Left renal cortex interstitium (tissue), 4 donors: ENCODE measurements at places on chromosomes 2 and 18. TPM values are rescaled to one million over a fixed set of nuclear protein-coding genes. Genes with fewer than 3 reads are reported as not detected.

GREB1L gene
- polyA plus RNA-seq: 4.3 TPM

REEP1 gene
- polyA plus RNA-seq: 3.2 TPM

ABCG5 gene
- polyA plus RNA-seq: 0.54 TPM

VIT gene
- 0.14 TPM for polyA plus RNA-seq

GRCh38 chr2:75222527-75222926 is 23.2 kb upstream of the TACR1 start:
- DNase-seq: no peak

GRCh38 chr2:36680012-36680411 is 16.5 kb upstream of the VIT start:
- no peak for DNase-seq

GRCh38 chr2:16713011-16713423 is 47.4 kb upstream of the CYRIA start:
- no peak for DNase-seq

- no peak for DNase-seq
Observed at GRCh38 chr2:170822290-170823087, 5.8 kb downstream of the GAD1 start.

DNA sequence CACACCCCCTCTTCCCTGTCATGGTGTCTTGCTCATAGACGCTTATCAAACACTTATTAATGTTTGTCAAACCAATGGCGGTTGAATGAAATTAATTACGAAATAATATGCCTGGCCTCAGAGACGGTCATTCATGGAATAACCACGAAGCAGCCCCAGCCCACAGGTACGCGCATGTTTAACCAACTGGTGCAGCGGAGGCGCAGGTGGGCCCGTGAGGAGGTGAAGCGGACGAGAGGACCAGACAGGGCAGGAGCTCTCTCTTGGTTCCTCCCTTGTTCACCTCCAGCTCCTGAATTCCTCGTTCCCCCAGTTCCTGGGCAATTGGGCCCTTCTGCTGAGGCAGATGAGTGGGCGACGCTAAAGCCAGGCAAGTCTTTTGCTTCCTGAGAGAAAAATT is 169.8 kb downstream of the TNS1 start:
- no peak for DNase-seq

GRCh38 chr2:39517622-39518021 is 80.5 kb upstream of the MAP4K3 start:
- no peak for DNase-seq
